ENCODE measurements at places on chromosomes 1 and 21.

DNA sequence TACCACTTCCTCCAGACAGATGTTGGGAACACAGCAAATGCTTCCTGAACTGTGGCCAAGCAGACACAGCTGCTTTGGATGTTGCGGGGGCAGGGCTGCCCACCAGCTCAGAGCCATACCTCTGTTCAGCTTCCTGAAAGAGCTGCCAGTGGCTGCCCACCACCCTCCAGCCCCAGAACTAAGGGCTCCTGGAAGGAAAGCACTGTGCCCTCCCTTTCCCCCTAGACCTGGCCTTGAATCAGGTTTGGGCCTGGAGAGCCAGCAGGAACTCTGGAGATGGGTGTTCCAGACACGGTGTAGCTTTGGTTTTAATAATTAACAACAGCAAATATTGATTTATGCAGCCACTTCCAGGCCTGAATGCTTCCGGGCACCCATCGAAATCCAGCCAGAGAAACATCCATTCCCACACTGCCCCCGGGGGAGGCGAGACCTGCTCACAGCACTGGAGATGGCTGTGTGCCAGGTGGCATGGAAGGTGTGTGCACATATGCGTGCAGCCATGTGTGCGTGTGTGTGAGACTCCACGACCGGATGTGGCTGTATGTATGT lies 45.7 kb downstream of the RAP1GAP start:
- peak; percentile 89 for DNase-seq

GRCh38 chr21:17987382-17988101 lies 168.4 kb upstream of the C21orf91 start:
- DNase-seq, result no peak

DNA sequence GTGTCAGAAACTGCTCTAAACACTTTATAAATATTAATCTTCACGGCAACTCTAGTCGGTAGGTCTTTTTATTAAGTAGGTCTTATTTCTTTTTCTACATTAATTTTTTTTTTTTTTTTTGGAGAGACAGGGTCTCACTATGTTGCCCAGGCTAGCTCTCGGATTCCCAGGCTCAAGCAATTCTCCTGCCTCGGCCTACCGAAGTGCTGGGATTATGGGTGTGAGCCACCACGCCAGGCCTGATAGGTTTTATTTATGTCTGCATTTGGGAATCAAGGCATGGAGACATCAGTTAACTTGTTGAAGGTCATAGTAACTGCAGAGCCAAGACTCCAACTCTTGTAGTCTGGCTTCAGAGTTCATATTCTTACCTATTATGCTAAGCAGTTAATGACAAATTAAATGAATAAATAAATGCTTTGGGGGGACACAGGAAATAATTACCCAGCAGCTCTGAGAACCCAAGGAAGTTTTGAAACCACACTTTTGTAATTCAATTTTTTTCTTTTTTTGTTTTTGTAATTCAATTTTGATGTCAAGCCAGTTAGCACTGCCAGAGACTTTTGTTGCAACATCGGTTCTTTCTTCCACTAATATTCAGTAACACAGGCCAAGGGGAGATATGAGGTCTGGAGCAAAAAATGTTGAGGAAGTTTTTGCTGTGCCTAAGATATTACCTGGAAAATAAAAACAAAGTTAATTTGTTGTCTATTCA lies 9.4 kb upstream of the UAP1 start:
- DNase-seq, result no peak

- no peak for DNase-seq
Measured at GRCh38 chr1:208179263-208179816, 64.8 kb downstream of the PLXNA2 start.

- no peak for DNase-seq
Measured at GRCh38 chr1:85650645-85651044, 57.6 kb downstream of the ZNHIT6 start.

- no peak for DNase-seq
Measured at GRCh38 chr1:119758584-119758983, 10.1 kb downstream of the HMGCS2 start.

GRCh38 chr1:62573675-62574074 lies 23.6 kb upstream of the ANGPTL3 start:
- DNase-seq, result no peak
